Renal cortex interstitium (tissue), 15 donors: ENCODE measurements at places on chromosomes 3 and 15.

GRCh38 chr15:99719096-99719541 lies 14.1 kb downstream of the LYSMD4 start:
- no peak for DNase-seq

- no peak for DNase-seq
Observed at GRCh38 chr3:184766555-184767261, 45.3 kb upstream of the VPS8 start.

DNA sequence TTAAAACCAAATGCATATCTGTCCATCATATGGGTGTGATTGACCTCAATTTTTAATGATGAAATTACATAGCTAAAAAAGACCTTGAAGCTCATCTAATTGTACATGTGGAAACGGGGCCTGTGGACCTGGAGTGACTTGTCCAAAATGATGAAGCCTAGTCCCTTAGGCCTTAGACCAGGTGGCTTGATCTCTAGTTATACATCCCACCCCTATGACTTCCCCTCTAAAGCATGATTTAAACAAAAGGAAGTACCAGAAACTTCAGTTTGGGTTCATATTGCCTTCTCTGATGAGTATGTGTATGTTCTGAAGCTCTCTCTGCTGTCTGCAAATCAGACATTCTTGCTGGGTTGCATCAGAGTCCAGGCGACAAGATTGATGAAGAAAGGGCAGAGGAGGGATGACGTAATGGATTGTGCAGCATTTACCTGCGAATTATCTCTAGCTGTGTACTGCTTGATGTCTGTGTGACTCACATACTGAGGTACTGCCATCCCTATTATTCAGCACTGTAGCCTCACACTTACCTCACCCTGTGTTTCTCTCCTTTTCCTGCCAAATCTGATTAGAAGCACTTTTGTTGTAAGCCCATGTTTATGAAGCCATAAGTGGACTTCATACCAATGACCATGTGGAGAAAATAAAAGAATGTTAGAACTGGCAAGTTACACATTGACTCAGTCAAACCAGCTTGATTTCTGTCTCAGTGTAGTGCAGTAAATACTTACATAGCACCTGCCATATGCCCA lies 111.5 kb downstream of the FILIP1L start:
- no peak for DNase-seq

GRCh38 chr15:101444015-101444414 lies 45.5 kb downstream of the PCSK6 start:
- DNase-seq: no peak

DNA sequence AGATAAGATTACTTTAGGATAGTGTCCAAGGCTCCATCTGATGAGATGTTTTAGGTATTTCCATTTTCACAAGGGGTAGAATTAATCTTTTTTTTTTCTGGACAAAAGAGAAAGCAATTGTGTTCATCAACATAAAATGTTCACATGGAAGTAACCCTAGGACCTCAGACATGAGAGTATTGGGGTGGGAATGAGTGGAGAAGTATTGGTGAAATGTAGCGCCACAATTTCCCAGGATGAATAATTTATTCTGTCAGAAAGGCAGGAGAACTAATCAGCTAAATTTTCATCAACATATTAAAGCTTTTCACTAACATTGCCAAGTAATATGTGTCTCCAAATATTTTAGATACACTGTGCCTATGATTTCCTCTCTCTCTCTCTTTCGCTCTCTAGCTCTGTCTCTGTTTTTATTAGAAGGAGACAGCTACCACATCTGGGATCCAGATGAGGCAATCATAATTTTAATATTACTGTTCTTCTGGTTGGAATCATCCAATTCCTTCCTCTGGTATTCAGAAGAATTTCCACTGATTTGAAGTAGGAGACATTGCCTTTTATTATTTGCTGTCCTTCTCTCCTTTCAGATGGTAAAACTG lies 21.6 kb upstream of the ZNF280D start:
- DNase-seq: no peak

DNA sequence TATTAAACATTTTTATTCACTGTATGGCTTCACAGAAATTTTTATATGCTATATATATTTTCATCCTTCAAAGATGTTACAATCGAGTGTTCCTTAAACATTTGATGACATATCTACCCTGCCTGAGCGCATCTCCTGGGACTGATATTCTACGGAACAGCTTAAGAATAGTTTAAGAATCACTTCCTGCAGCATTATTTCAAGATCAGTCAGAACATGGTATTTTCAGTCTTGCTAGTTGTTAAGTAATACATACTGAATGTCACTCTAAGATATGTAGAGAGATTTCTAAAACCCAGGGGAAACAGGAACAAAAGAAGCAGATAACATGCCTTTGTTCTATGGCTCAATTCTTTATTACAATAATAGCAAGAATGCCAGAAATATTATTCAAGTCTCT lies 8.7 kb downstream of the COL8A1 start:
- no peak for DNase-seq

DNA sequence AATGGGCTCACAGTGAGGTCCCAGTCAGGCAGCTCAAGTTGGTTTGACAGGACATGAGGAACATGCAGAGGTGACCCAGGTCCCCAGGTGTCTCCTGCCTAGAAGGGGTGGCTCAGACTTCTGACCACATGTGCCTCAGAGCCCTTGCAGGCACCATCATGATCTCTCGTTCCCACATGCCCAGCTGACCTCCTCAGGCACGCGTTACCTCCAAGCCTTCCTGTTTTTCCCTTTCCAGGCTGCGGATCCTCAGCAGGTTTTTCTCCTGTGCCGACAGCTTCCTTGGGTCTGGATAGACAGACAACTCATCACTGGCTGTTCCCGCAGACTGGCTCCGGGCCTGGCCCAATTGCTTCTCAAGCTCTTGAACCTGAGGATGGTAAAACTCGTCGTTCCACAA lies 30.4 kb downstream of the CCDC13 start:
- DNase-seq: no peak
